ENCODE measurements at places on chromosomes 11 and 22.

DNA sequence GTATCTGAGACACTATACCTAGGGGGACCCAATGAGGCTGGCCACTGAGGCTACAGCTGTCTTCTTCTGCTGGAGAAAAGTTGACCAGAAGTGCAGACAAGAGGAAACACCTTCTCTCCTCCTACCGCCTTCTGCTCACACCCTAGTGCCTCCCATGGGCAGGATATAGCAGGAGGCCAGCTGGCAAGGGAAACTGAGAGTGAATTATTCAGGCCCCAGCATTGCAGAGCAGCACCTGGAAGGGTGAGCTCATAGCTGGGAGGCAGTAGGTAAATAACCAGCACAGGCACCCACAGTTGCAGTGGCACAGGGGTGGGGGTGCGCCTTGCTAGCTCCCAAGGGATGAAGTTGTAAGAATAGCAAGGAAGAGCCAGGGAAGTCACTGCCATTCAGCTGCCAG lies 267.4 kb upstream of the NCAM1 start:
- DNase-seq: no peak

DNA sequence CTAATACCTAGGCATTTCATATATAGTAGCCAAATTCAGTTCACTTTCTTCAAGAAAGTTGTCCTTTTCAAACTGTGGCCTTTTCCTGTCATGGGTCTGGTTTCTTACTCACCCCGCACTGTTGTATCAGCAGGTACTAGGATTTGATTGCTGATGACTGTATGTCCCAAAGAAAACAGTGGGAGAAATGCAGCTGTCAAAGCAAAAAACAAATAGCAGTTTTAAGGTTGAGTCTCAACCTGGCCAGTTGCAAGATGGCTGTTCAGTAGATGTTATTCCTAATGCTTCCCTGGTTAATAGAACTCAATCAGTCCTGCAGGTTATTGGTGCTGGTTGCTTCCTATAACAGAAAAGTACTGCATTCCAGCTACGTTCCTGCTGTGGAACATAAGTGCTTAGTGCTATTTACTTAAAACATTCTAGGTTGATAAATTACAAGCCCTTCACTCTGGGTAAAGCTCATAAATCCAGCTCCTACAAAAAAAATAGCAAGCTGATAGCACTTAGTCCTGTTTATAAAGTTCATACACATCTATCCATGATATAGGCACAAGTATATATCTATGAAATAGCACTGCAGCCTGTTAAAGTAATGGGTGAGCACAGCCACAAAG lies 26.6 kb downstream of the NF2 start:
- DNase-seq: no peak

- no peak for DNase-seq
Measured at GRCh38 chr11:116548256-116548655, 224.5 kb downstream of the BUD13 start.

GRCh38 chr22:40290516-40290915 lies 55.8 kb upstream of the ADSL start:
- DNase-seq: no peak

DNA sequence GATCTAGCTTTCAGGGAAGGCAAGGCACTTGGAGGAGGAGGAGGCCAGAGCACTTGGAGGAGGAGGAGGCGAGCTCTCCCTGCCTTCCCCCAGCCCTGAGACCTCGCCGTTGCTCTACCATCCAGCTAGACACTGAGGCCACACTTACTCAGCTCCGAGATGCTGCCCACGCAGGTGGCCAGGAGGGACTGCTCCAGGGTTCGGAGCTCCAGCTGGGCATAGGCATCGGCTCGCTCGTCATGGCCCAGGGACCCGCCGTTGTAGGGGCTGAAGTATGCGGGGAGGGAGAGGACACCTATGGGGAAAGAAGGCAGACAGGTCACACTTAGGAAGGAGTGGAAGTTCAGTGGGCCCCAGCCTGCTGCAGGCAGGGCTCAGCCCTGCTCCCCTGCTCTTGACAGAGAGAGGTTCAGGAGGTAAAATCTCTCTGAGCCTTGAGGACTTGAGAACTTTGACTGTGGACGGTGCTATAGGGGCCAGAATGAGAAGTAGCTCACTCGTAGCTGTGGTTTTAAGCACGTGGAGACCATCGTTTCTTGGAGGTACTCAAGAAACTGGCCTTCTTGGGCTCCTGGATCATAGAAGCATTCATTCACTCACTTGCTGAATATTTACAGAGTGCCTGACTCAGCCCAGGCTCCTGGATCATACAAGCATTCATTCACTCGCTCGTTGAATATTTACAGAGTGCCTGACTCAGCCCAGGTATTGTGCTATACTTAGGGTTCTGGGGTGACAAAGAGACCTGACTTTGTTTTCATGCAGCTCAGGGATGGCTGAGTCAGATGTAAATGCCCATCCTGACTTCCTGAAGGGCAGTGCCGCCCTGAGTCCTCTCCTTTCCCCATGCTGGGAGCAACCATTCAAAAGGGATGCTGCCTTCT lies 99.2 kb downstream of the NAT10 start:
- no peak for DNase-seq

DNA sequence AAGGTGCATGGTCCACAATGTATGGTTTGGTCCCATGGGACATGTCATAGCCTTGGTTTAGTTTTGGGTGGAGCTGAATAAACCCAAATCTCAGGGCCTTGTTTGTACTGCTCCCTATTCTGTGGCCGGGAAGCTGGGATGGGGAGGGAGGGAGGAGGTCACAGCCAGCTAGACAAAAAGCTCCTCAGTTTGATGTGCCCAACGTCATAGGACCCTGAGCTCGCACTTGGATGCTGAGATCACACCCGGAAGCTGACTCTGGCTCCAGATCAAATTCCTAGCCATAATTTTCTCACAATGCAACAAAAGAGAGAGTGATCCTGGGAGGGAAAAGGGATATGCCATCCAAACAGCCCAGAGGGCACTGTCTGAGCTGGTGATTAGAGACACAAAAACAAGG lies 1.5 kb downstream of the HSPB2 start:
- no peak for DNase-seq

DNA sequence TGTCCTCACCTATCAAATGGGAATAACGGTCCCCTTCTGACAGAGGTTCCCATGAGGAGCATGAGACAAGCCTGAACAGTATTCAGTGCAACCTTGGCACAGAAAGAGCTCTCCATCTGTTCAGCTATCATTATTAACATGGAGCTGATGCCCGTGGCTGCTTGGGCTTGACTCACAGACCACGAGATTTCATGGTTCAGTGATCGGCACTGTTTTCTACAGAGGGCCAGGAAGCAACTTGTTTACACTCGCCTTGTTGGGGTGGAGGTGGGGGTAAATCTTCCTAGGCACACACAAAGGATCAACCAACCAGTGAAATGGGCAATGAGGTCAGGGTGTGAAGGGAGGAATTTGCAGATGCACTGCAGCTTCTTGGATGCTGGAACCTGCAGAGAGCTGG lies 88.2 kb downstream of the CWC15 start:
- DNase-seq: no peak

- no peak for DNase-seq
Measured at GRCh38 chr22:45684169-45684568, 12.5 kb downstream of the ATXN10 start.

DNA sequence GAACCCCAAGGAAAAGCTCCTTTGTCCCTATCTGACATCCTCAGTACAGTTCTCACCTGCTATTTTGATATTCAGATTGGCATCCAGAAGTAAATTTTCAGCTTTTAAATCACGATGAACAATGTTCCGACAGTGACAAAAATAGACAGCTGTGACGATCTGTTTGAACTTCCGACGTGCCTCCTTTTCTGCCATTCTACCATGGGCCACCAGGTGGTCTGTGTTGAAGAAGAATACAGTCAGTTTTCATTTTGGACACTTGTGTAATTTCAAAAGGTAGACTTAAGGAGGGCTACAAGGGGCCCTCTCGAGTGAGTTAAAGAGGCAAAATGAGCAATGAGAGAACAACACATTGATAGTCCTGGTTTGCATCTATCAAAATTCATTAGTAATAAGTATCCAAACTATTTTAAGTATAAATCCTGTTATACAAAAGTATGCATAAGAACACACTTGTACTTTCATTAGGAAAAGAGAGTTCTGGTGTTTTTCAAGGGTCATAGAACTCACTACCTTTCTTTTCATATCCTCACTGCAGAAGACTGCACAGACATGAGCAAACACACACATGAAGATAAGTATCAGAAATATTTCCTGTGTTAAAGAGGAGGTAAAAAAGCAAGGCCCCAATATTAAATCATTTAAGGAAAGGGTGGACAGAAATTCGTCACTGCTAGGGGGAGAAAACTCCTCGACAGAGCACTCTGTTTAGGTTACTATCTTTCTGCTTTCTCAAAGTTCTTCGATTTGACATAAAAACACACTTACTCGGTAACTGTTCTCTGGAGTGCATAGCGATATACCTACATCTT lies 89.9 kb upstream of the APOA1 start:
- DNase-seq: peak; percentile 54

- no peak for DNase-seq
Measured at GRCh38 chr11:102552447-102553194, 22.1 kb upstream of the MMP7 start.

DNA sequence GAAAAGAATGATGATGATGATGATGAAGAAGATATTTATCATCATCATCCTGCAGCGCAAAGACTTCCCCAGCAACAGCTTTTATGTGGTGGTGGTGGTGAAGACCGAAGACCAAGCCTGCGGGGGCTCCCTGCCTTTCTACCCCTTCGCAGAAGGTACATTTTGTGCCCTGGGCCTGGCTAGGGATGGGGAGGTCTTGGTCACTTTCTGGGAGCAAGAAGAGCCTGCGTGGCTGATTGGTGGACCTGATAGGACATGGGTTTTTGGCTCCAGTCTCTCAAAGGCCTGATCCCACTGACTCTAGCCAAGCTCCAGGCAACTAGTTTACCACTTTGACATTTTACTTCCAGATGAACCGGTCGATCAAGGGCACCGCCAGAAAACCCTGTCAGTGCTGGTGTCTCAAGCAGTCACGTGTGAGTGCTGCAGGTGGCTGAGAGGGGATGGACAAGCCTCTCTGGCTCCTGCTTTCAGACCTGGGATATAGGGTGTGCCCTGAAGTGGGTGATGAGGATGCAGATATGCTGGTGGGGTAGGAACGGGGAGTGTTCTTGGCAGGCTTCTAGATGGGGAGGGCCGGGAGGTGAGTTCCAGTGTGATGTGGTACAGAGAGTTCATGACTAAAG lies 5.3 kb downstream of the SIDT2 start:
- no peak for DNase-seq

GRCh38 chr11:85874265-85874664 lies 19.1 kb downstream of the CCDC83 start:
- no peak for DNase-seq

DNA sequence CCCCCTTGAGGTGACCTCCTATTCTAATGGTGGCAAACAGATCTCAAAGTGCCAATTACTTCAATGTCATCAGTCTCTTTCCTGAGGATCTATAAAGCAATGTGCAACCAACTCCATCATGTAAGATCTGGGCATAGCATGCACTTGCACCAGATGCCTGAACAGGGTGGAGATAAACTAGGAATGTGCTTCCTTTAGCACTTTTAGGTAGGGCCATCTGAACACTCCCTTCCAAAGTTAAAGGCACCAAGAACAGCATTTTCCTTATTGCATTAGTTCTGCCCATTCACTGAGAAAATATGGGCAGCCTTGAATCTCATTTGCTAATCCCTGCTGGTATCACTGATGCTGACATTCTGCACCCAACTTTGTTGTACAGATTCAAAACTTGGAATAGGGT lies 112.0 kb downstream of the SGSM3 start:
- DNase-seq: no peak

- no peak for DNase-seq
Measured at GRCh38 chr11:18011633-18012032, 1.2 kb downstream of the SERGEF start.

GRCh38 chr11:114089748-114090147 lies 30.2 kb downstream of the ZBTB16 start:
- DNase-seq: no peak

DNA sequence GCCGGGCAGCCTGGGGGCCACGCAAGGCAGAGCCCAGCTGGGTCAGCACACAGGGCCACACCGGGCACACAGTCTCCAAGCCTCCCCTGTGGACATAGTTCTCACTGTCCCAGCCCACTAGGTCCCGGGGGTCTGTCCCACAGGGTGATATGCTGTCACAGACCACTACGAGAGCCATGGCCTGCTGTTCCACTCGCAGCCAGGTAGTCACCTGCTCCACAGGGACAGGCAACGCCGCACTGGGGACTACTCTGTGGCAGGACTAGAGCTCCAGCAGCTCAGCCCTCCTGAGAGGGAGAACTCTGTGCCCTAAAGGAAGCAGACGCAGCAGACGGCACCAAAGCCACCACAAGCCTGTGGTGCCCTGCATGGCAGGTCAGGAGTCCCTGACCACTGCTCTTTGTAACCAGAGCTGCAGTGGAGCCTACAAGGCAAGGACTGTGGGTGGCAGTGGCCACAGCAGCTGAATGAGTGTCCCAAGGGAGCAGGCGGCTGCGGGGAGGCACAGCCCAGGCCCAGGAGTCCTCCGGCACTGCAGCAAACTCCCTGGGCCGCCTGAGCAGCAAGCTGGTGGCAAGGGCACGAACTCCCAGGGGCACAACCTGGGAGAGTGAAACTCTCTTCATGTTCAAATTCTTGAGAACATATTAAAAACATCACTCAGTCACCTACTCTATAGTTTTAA lies 171.2 kb upstream of the GRK3 start:
- DNase-seq: no peak

- DNase-seq: no peak
Measured at GRCh38 chr11:12249590-12250260, 127.6 kb upstream of the PARVA start.

- DNase-seq: no peak
Measured at GRCh38 chr22:47850644-47851151, 1088.2 kb downstream of the TBC1D22A start.
